ENCODE measurements at places on chromosomes 4 and X. TPM values are rescaled to one million over a fixed set of nuclear protein-coding genes. Genes with fewer than 3 reads are reported as not detected.

CNOT6L gene
- 116 TPM for total RNA-seq

MEPE gene
- not detected for total RNA-seq

- no peak overlapping the region for H3K4me3 ChIP-seq
- peaks cover 15% of the 10 kb centered on the region for H3K4me1 ChIP-seq
- H3K27me3 ChIP-seq, result no peaks in the 10 kb centered on the region
- H3K27ac ChIP-seq, result no peak overlapping the region
- H3K36me3 ChIP-seq, result no peaks in the 10 kb centered on the region
Observed at GRCh38 chr4:76216524-76216923, 2.9 kb upstream of the SCARB2 start.

DNA sequence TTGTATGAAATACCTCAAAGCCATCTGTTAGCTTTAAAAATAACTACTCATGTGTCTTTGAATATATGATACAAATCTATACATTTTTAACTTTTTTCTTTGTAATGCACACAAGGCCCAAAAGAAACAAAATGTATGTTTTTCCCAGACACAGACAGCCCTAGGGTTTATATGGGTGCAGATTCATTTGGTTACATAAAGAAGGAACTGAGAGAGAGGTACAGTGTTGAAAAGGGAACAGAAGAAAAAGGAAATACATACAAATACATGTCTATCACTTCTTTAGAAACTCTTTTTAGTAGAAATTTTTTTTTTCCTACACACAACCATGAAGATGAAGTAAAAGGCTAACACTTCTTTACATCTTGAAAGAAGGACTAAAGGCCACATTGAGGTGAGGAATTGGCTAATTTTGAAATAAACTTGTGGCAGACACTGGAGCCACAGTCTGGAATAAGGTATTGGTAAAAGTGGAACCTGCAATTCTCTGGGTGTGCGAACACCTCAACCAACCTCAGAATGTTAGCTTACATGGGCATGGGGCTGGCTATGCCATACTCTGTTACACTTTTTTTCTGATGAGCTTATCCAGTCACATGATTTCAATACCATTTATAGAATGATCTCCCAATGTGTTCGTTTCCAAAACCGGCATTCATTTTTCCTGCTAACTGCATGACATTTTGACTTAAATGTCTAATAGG is 67.9 kb downstream of the FAM47C start:
- no peak overlapping the region for H3K27ac ChIP-seq
- no peak for DNase-seq
- H3K4me1 ChIP-seq, result no peaks in the 10 kb centered on the region
- no peaks in the 10 kb centered on the region for H3K36me3 ChIP-seq
- no peak overlapping the region for H3K4me3 ChIP-seq

SULT1E1 gene
- not detected for total RNA-seq

CXXC4 gene
- 1.4 TPM for total RNA-seq

DNA sequence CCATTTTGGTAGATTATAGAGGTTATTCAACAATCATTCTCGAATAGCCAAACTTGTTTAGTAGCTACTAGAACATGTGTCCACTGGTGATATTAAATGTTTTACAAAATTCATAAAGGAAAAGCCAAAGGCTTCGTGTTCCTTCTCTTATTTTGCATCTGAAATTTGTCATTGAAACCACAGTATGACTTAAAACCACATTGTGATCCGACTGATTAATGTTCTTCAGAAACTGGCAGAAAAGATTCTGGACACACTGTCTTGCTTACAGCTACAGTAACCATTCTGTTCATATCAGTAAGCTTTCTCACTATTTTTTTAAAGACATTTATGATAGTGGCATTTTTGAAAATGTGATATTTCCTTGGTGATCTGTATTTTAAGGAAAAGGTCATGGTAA is 2.6 kb upstream of the SMARCA1 start:
- H3K36me3 ChIP-seq, result no peaks in the 10 kb centered on the region
- no peak overlapping the region for H3K4me3 ChIP-seq
- no peaks in the 10 kb centered on the region for H3K4me1 ChIP-seq
- DNase-seq, result no peak

GRCh38 chrX:38985375-38985774 is 184.1 kb downstream of the MID1IP1 start:
- H3K4me3 ChIP-seq, result no peak overlapping the region
- no peak for DNase-seq
- H3K4me1 ChIP-seq, result no peaks in the 10 kb centered on the region
- H3K36me3 ChIP-seq, result no peaks in the 10 kb centered on the region
